Common myeloid progenitor, CD34-positive (primary cell): ENCODE measurements at places on chromosomes 13 and 19.

- no peaks in the 10 kb centered on the region for H3K27me3 ChIP-seq
- DNase-seq = no peak
- no peaks in the 10 kb centered on the region for H3K36me3 ChIP-seq
Measured at GRCh38 chr13:71524245-71524612, 342.8 kb downstream of the DACH1 start.

DNA sequence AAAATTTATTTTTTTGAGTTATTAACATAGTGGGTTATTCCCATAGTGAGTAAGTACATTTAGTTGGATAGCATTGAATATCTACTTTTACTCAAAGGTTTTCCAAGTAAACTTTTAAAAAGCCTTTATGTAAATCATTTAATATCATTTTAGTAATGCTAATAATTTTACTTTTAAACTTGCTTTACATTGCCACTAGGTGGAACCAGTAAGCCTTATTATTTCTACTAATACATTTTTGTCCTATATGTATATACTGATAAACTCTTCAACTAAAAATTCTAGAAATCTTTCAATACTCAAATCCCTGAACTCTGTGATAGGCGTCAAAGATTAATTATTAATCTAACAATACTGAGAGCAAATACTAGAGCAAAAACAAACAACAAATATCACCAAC is 1709.2 kb upstream of the PCDH20 start:
- H3K27ac ChIP-seq = no peak overlapping the region
- no peak overlapping the region for H3K4me3 ChIP-seq
- H3K36me3 ChIP-seq = no peaks in the 10 kb centered on the region
- no peaks in the 10 kb centered on the region for H3K27me3 ChIP-seq
- H3K4me1 ChIP-seq = no peaks in the 10 kb centered on the region

DNA sequence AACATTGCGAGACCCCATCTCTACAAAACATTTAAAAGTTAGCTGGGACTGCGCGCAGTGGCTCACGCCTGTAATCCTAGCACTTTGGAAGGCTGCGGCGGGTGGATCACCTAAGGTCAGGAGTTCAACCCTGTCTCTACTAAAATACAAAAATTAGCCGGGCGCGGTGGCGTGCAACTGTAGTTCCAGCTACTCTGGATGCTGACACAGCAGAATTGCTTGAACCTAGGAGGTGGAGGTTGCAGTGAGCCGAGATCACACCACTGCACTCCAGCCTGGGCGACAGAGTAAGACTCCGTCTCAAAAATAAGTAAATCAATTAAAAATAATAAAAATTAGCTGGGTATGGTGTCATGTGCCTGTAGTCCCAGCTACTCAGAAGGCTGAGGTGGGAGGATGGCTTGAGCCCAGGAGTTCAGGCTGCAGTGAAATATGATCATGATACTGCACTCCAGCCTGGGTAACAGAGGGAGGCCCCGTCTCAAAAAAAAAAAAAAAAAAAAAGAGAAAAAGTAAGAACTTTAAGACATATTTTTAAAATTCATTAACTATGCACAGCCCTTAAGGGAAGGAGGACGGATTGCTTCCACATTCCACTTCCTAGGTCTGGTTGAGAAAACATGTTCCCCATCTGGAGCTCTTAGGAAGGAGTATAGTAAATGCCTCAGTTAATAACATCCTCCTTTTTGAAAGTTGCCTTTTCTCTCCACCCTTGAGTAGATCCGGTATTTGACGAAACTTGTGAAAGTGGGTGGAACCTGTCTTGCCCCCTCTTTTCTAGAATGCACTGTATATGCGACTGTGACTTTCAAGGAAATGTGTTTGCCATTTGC is 26.1 kb downstream of the EXOC3L2 start:
- H3K4me1 ChIP-seq = peaks cover 13% of the 10 kb centered on the region
- DNase-seq = no peak
- H3K27me3 ChIP-seq = peaks cover 18% of the 10 kb centered on the region

- no peak overlapping the region for H3K4me3 ChIP-seq
- no peaks in the 10 kb centered on the region for H3K36me3 ChIP-seq
- no peaks in the 10 kb centered on the region for H3K27me3 ChIP-seq
Measured at GRCh38 chr13:34371645-34372395, 553.9 kb downstream of the RFC3 start.

DNA sequence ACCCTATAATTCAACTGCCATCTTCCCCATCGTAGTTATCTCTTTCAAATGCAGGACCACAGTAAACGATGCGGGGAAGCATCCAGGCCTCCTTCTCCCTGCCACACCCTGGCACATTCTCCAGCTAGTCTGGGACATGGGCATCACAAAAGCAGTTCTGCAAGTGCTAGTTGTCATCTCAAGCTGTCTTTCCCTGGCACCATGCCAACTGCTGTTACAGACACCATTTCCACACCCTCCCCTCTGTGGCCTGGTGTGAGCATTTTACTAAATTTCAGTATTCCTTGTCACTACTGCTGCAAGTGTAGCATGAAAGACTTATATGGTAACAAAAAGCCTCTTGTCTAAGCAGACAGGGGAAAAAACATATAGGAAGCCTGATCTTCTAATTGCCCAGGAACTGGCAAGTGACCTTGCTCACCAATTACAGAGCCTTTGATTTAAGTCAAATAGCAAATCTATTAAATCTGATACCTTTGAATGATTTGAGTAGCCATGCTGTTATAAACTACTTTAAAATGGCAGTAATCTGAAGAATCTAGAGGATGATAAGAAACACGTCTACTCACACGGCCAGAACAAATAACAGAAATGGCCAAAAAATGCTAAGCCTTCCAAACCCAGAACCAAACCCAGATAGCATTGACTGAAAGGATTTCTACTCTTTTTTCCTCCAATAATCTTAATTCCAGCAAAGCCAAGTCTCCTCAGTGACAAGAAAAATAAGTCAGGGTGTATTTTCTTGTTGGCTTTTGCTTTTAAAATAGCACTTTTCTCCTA is 179.0 kb downstream of the NUFIP1 start:
- H3K27ac ChIP-seq = no peak overlapping the region
- DNase-seq = peak; percentile 52
- no peak overlapping the region for H3K4me3 ChIP-seq
- peaks cover 4% of the 10 kb centered on the region for H3K4me1 ChIP-seq

GRCh38 chr13:30480292-30480950 is 14.7 kb upstream of the HMGB1 start:
- H3K4me1 ChIP-seq = no peaks in the 10 kb centered on the region
- no peaks in the 10 kb centered on the region for H3K27me3 ChIP-seq
- DNase-seq = no peak
- no peak overlapping the region for H3K4me3 ChIP-seq

GRCh38 chr19:3224346-3225168 is at the start of gene CELF5:
TSS of gene CELF5 (plus strand) at chr19:3224661. CDS start at chr19:3224740, 79 bp downstream.
- H3K4me1 ChIP-seq = peaks cover 2% of the 10 kb centered on the region
- peaks cover 16% of the 10 kb centered on the region for H3K27me3 ChIP-seq
- peak; percentile 62 for DNase-seq
- H3K36me3 ChIP-seq = no peaks in the 10 kb centered on the region
- no peak within 1 kb of the TSS for H3K4me3 ChIP-seq
- H3K27ac ChIP-seq = no peak within 1 kb of the TSS

DNA sequence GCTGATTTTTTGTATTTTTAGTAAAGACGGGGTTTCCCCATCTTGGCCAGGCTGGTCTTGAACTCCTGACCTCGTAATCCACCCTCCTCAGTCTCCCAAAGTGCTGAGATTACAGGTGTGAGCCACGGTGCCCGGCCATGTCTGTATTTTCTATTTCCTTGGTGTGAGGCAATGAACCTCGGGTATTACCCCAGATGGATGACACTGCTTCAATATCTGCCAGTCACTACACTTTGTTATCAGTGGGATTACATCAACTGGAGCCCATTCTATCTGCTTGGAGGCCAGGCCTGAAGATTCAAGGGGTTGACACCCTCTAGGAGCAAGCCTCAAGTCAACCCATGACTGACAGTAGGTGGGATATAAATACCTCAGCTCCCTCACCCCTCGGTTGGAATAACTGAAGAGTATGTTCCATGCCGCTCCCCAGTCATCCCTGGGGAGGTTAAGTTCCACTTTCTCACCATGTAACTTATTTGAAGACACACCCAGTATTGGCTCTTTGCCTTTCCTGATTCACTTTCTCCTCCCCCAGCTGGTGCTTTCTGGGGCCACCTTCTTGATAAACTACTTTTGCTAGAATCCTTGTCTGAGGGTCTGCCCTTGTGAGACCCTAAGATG is 992 bp upstream of the ADGRE1 start:
- no peaks in the 10 kb centered on the region for H3K27me3 ChIP-seq
- H3K4me1 ChIP-seq = peaks cover 30% of the 10 kb centered on the region
- H3K4me3 ChIP-seq = no peak overlapping the region
- H3K36me3 ChIP-seq = no peaks in the 10 kb centered on the region

DNA sequence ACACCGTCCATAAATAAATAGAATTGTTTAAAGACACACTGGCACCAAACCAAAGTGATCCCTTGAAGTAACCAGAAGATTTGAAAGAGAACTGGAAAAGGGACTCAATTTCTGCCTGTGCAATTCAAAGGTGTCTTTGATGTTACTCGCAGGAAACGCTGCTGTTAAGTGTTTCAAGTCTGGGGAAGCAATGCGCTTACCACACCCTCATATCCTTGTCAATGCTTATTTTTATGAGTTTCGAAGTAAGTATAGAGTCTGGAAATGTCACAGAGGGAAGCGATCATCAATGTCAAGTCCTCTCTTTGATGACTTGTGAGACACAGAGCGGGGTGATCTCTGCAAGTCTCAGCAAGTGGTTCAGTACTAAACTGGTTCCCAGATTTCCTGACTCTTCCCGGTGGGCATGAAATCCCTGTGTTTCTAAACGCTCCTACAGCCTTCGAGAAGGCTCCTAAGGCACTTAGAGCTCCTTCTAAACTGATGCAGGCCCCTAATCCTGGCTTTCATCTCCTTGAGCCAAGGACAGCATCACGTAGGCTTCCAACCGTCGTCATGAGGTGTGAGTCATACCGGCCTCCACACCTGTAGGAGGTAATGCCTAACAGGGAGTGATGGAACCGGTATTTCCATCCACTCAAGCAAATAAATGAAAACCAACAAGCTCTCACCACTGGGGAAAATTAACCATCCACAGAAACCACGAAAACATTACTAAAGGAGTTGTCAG is 22.8 kb downstream of the SYDE1 start:
- no peaks in the 10 kb centered on the region for H3K4me1 ChIP-seq
- H3K36me3 ChIP-seq = no peaks in the 10 kb centered on the region
- DNase-seq = no peak
- H3K27ac ChIP-seq = no peak overlapping the region
- no peaks in the 10 kb centered on the region for H3K27me3 ChIP-seq

DNA sequence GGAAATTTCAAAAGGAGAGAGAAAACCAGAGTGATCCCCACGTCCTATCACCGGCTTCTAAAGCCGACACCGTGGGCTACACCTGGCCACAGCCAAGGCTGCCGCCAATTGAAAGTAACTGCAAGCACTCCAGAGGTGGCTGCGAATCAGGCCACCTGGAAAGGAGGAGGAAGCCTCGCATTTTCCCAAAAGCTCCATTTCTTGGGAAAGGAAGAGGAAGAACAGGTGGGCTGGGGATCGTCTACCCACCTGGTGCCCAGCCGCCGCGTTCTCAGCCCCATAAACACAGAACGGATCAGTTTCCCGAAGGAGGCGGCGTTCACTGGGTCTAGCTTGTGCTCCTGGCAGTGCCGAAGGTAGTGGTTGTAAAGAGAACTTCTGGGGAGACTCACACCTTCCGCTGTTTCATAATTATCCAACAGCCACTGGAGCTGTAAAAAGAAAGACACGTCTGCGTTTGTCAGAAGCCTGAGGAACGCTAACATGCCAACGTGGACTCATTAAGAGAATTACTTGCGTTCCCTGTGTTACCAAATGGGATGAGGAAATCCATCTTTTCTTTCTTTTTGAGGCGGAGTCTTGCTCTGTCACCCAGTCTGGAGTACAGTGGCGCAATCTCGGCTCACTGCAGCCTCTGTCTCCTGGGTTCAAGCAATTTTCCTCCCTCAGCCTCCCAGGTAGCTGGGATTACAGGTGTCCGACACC is 38.1 kb upstream of the RANBP3 start:
- peaks cover 17% of the 10 kb centered on the region for H3K36me3 ChIP-seq
- no peaks in the 10 kb centered on the region for H3K4me1 ChIP-seq
- DNase-seq = no peak
- no peak overlapping the region for H3K27ac ChIP-seq
- no peak overlapping the region for H3K4me3 ChIP-seq

- DNase-seq = no peak
- H3K27ac ChIP-seq = no peak overlapping the region
- H3K4me3 ChIP-seq = no peak overlapping the region
- H3K4me1 ChIP-seq = no peaks in the 10 kb centered on the region
- no peaks in the 10 kb centered on the region for H3K27me3 ChIP-seq
Measured at GRCh38 chr13:92717857-92718256, 508.8 kb upstream of the GPC6 start.

DNA sequence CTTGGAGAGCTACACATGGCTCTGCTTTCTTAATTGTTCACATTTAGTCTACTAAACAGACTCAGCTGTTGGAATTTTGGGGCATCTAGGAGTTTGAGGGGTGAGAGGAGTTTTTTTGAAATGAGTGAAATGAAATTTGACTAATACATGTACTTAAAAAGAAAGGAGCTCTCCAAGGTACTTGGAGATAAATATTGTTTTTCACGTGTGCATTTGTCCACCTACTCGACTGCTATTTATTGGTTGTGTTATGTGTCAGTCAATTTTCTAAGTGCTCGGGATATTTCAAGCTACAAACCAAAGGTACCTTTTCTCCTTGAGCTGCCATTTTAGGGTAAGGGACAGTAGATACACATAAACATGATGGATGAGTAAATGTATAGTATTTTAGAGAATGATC is 697.0 kb downstream of the LIG4 start:
- no peaks in the 10 kb centered on the region for H3K4me1 ChIP-seq
- H3K27ac ChIP-seq = no peak overlapping the region
- peak; percentile 14 for DNase-seq
- H3K36me3 ChIP-seq = no peaks in the 10 kb centered on the region

- no peaks in the 10 kb centered on the region for H3K27me3 ChIP-seq
- DNase-seq = no peak
- H3K4me1 ChIP-seq = no peaks in the 10 kb centered on the region
- no peak overlapping the region for H3K27ac ChIP-seq
Measured at GRCh38 chr19:8131517-8131916, 17.9 kb downstream of the FBN3 start.

GRCh38 chr19:30663611-30664174 is 291.5 kb downstream of the ZNF536 start:
- no peak overlapping the region for H3K27ac ChIP-seq
- DNase-seq = no peak
- H3K36me3 ChIP-seq = no peaks in the 10 kb centered on the region
- H3K27me3 ChIP-seq = peaks cover 3% of the 10 kb centered on the region

- peak overlapping the region; percentile 35 for H3K4me3 ChIP-seq
- peaks cover 26% of the 10 kb centered on the region for H3K27me3 ChIP-seq
- no peak overlapping the region for H3K27ac ChIP-seq
- H3K36me3 ChIP-seq = no peaks in the 10 kb centered on the region
- H3K4me1 ChIP-seq = peaks cover 3% of the 10 kb centered on the region
Measured at GRCh38 chr19:31214086-31214485, 135.2 kb downstream of the TSHZ3 start.

- H3K36me3 ChIP-seq = no peaks in the 10 kb centered on the region
- no peak overlapping the region for H3K27ac ChIP-seq
- H3K4me1 ChIP-seq = no peaks in the 10 kb centered on the region
- H3K27me3 ChIP-seq = no peaks in the 10 kb centered on the region
- DNase-seq = no peak
Measured at GRCh38 chr19:30557212-30557611, 185.0 kb downstream of the ZNF536 start.

GRCh38 chr19:23799321-23799720 is 40.6 kb upstream of the ZNF681 start:
- peak; percentile 73 for DNase-seq
- H3K36me3 ChIP-seq = no peaks in the 10 kb centered on the region
- H3K27ac ChIP-seq = no peak overlapping the region
- no peaks in the 10 kb centered on the region for H3K4me1 ChIP-seq
- peak overlapping the region; percentile 25 for H3K4me3 ChIP-seq

GRCh38 chr13:65633806-65634205 is 1596.3 kb downstream of the PCDH9 start:
- no peak overlapping the region for H3K4me3 ChIP-seq
- H3K27me3 ChIP-seq = no peaks in the 10 kb centered on the region
- DNase-seq = no peak
- no peaks in the 10 kb centered on the region for H3K36me3 ChIP-seq
